ENCODE measurements at places on chromosomes 2 and 18.

DNA sequence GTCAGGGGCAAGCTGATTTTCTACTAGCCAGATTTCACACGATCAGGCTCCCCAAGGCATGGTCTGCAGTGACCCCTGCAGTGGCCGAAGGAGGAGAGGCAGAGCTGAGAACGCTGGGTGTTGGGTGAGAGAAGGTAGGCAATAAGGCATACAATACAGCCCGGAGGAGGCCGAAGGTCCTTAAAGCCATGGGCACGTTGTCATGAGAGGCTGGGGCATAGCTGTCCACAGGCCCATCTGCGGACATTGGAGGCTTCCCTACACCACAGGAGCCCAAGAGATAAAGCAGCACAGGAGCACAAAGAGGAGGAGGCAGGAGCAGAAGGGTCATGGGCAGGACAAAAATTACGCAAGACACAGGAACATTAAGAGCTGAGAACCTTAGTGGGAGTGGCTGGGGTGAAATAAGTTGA lies 16.7 kb upstream of the BZW1 start:
- no peak for DNase-seq
- H3K27ac ChIP-seq = no peak overlapping the region
- no peaks in the 10 kb centered on the region for H3K4me1 ChIP-seq
- no peak overlapping the region for H3K4me3 ChIP-seq
- H3K36me3 ChIP-seq = no peaks in the 10 kb centered on the region
- H3K27me3 ChIP-seq = no peaks in the 10 kb centered on the region

DNA sequence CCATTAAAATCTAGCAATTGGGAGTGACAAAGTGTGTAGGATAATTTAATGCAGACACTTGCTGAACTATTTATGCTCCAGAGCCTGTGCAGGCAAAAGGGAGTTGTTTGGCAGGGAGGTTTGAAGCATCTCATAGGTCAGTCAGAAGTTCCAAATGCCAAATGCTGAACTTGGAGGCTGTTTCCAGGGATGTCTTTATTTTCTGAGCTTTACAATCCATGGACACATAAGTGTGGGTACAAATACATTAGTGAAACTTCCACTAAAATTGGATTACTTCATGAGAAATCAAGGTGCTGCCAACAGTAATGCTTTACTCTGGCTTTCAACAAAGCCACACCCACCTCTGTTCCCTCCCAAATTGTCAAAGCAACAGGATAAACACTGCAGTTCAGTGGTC lies 422.1 kb upstream of the SETBP1 start:
- no peaks in the 10 kb centered on the region for H3K36me3 ChIP-seq
- no peaks in the 10 kb centered on the region for H3K4me1 ChIP-seq
- DNase-seq = no peak
- H3K27me3 ChIP-seq = no peaks in the 10 kb centered on the region
- H3K4me3 ChIP-seq = no peak overlapping the region
- no peak overlapping the region for H3K27ac ChIP-seq

DNA sequence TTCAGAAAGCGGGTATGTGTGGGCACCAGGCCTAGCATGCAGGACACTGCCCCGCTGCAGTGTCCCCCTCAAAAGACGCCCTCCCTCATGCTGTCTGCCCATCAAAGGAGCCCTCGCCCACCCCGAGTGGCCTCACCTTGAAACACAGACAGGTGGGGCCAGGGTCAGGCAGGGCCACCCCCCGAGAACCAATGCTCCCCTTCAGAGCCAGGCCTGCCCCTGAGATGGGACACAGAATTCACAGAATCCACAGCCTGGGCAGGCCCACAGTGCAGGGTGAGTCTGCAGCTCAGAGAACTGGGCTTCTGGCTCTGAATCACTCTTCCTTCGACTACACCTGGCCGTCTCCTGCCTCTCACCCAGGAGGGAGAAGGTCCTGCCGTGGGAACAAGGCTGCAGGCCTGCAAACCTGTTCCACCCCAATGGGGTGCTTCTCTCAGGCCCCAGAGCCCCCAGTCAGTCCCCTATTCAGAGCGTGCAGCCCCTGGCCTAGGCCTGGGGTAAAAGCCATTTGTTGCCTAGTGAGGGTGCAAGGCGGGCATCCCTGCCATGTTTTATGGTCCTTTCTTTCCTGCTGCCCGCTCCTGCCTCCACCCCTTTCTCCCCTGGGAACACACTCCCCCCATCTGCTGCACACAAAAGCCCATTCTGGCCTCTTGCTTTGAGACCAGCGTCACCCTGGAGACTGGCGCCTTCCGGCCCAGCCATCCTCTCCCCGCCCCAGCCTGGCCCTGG lies 11.3 kb upstream of the ARHGEF4 start:
- no peak overlapping the region for H3K4me3 ChIP-seq
- H3K4me1 ChIP-seq = no peaks in the 10 kb centered on the region
- no peaks in the 10 kb centered on the region for H3K36me3 ChIP-seq
- no peak for DNase-seq

DNA sequence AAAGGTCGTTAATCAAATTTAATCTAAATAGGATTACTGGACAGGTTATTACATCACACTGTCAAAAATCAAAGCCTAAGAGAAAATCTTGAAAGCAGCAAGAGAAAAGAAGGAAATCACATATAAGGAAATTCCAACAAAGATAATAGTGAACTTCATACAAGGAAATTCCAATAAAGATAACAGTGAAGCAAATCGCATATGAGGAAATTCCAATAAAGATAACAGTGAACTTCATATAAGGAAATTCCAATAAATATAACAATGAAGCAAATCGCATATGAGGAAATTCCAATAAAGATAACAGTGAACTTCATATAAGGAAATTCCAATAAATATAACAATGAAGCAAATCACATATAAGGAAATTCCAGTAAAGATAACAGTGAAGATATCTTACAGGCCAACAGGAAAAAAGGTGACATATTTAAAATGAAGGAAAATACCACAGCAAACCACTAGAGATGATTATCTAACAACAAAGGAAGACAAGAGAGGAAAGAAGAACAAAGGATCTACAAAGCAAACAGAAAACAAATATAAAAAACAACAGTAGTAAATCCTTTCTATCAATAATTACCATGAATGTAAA lies 787.7 kb downstream of the CCDC85A start:
- H3K4me1 ChIP-seq = 0 out of 2 replicates have a peak, but pooled peaks cover 3% of the 10 kb centered on the region
- DNase-seq = no peak
- H3K27ac ChIP-seq = no peak overlapping the region
- no peaks in the 10 kb centered on the region for H3K27me3 ChIP-seq

DNA sequence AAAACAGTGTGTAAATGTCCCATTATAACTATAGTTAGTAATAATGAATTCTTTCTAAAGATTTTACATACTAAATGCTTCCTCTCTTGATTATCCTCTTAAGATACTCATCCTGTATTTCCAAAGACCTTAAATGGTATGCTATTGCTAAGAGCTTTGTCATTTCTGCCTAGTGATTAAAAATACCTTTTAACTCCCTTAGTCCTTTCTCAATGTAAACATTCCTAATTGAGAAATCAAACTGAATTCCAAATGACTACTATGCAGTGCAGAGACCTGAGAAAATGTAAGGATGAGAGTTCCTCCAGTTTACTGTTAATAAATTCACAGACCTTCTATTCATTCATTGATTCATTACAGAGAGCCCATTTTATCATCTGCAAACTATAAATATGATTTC lies 86.9 kb downstream of the SOS1 start:
- H3K4me3 ChIP-seq = no peak overlapping the region
- no peak overlapping the region for H3K27ac ChIP-seq
- no peaks in the 10 kb centered on the region for H3K4me1 ChIP-seq

DNA sequence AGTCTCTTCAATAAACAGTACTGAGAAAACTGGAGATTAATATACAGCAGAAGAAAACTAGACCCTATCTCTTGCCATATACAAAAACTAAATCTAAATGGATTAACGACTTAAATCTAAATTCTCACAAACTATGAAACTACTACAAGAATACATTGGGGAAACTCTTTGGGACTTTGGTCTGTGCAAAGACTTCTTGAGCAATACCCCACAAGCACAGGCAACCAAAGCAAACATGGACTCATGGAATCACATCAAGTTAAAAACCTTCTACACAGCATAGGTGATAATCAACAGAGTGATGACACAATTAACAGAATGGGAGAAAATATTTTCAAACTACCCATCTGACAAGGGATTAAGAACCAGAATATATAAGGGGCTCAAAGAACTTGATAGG lies 848.2 kb upstream of the NRXN1 start:
- no peaks in the 10 kb centered on the region for H3K36me3 ChIP-seq
- no peaks in the 10 kb centered on the region for H3K27me3 ChIP-seq
- no peaks in the 10 kb centered on the region for H3K4me1 ChIP-seq
- no peak overlapping the region for H3K27ac ChIP-seq

DNA sequence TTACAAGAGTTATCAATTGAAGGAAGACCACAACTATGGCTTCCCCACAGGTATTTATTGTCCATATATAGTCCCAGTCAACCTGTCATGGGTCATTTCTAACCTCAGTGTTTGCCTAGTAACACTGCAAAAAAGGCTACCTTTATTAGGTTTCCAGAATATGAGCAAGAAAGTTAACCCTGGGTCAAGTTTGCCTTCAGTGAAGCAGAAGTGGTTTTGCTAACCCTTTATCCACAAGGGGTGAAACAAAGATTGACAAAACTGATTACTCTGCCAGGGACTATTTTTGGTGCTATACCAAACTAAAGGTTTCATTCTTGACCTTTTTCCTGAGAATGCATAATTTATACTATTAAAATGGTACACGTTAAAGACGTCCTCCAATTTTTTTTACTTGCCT lies 28.8 kb downstream of the SP100 start:
- H3K27ac ChIP-seq = peak overlapping the region; percentile 82
- H3K27me3 ChIP-seq = no peaks in the 10 kb centered on the region
- peaks cover 69% of the 10 kb centered on the region for H3K4me1 ChIP-seq
- peak; percentile 51 for DNase-seq

DNA sequence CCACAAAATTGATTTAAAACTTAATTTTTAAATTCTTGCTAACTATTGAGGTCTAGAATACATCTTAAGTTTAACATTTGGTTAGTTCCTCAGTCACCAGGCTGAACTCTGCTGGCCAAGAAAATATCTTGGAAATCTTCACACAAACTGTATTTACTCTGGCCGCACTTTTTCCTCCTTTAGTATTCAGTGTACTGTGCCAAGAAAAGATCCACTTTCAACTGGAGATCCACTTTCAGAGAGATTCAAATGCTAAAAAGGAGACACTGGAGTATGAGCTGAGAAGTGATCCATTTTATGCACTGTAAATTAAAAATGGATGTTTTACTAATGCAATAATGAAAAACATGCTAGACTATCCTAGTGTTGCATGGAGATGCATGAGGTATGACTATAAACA lies 98.1 kb downstream of the ANTXR1 start:
- no peak overlapping the region for H3K27ac ChIP-seq
- DNase-seq = no peak
- no peaks in the 10 kb centered on the region for H3K27me3 ChIP-seq
- H3K4me1 ChIP-seq = no peaks in the 10 kb centered on the region
- H3K36me3 ChIP-seq = no peaks in the 10 kb centered on the region
- no peak overlapping the region for H3K4me3 ChIP-seq

DNA sequence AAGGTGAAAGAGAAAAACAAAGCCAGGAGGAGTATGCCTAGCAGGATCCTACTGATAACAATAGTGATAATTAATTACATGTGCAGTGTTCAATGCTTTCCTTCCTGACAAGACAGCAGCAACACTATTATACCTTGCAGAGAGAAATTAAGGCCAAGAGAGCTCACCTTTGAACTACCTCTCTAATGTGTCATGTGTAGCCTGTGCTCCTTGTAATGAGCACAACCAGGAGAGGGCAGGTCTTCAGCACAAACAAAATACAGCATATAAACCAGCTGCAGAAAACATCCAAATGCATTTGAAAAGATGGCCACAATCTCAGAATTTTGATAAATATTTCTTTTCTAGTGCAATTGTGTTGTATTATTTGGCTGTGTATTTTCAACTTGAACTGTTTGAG lies 1425.7 kb downstream of the DSC3 start:
- H3K4me3 ChIP-seq = no peak overlapping the region
- no peak for DNase-seq
- no peaks in the 10 kb centered on the region for H3K36me3 ChIP-seq
- no peaks in the 10 kb centered on the region for H3K4me1 ChIP-seq

GRCh38 chr2:39705638-39706037 lies 39.9 kb downstream of the TMEM178A start:
- no peaks in the 10 kb centered on the region for H3K27me3 ChIP-seq
- H3K4me1 ChIP-seq = no peaks in the 10 kb centered on the region
- H3K36me3 ChIP-seq = no peaks in the 10 kb centered on the region

DNA sequence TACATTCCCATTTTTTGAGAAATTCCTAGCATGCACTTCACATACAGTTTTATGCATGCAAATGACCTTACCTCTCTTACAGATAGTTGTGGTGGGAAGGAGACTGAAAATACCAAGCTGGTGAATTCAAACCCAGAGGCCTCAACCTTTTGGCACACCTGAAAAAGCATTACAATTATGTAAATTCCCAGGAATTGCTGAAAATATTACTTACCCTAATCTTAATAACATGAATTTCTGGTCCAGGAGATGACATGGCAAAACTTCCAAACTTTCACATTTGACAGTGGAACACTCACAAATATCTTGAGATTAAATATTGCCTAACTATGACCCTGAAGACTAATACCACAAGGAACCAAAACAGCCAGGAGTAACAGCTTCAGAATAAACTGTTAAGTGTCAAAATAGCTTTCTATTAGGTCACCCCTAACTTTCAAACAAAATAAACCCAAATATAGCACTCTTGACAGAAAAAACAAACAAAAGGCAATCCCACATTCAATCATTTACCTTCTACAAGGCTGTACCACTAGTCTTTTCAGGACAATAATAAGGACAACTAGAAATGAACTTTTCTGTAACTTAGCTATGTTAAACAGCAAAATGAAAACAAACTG lies 10.9 kb upstream of the PEX13 start:
- H3K27ac ChIP-seq = no peak overlapping the region
- H3K4me3 ChIP-seq = no peak overlapping the region
- H3K4me1 ChIP-seq = no peaks in the 10 kb centered on the region
- no peak for DNase-seq
- H3K27me3 ChIP-seq = no peaks in the 10 kb centered on the region

- no peaks in the 10 kb centered on the region for H3K36me3 ChIP-seq
- DNase-seq = no peak
- no peaks in the 10 kb centered on the region for H3K27me3 ChIP-seq
- no peak overlapping the region for H3K4me3 ChIP-seq
- H3K27ac ChIP-seq = no peak overlapping the region
These were observed 250.5 kb downstream of the TWIST2 start for GRCh38 chr2:239098288-239098970.

GRCh38 chr2:216287251-216287650 lies 85.0 kb downstream of the MARCHF4 start:
- H3K4me3 ChIP-seq = no peak overlapping the region
- no peak for DNase-seq
- no peaks in the 10 kb centered on the region for H3K36me3 ChIP-seq
- H3K4me1 ChIP-seq = peaks cover 18% of the 10 kb centered on the region
- H3K27ac ChIP-seq = no peak overlapping the region

DNA sequence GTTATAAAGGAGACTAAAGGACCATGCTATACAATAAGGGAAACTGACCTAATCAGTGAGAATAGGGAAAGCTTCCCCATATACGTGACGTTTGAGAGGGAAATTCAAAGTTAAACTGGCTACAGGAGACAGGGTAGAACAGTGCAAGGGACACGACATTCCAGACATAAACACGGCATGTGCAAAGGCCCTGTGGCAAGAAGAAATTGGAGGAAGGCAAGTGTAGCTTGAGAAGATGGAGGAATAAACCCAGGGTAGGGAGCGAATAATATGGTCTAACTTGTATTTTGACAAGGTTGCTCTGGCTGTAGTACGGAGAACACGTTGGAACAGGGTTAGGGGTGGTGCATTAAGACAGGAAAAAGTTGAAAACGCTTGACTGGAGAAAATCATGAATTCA lies 49.8 kb upstream of the RIOK3 start:
- no peaks in the 10 kb centered on the region for H3K36me3 ChIP-seq
- H3K4me3 ChIP-seq = no peak overlapping the region
- H3K27ac ChIP-seq = no peak overlapping the region

Data from MM.1S (cell line).